ENCODE measurements at places on chromosomes 1 and 21.

DNA sequence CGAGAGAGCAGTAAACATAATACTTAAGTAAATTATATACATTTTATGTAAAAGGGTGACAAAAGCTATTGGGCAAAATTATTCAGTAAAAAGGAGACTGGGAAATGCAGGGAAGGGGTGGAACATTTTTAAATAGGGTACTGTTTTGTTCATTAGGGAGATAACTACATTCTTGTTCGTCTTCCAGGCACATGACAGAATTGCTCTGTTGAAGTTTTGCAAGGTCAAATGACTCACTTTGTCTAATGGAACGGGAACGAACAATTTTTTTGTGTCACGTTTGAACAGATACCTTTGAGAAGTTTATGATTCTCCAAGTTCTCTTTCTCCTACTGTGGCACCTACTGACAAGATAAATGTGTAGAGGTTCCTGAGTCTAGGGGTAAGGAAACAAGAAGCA is 382.3 kb upstream of the ZRANB2 start:
- DNase-seq: no peak

DNA sequence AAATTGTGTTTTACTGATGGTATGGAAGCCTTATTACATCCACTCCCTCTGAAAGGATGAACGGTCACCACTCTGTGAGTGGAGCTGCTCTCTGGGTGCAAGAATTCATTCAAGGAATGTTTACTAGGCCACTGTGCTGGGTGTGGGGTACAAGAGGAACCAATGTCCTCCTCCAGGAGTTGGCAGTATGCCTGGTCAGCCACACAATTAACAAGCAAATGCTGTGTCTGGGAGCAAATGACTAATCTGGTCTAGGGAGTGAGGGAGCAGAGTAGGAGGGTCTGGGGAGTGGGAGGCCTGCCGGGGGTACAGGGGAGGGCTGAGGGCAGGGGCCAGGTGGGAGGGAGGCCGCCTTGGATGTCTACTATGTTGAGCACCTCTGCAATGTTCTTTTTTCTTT is 27.2 kb upstream of the TDRD10 start:
- no peak for DNase-seq

DNA sequence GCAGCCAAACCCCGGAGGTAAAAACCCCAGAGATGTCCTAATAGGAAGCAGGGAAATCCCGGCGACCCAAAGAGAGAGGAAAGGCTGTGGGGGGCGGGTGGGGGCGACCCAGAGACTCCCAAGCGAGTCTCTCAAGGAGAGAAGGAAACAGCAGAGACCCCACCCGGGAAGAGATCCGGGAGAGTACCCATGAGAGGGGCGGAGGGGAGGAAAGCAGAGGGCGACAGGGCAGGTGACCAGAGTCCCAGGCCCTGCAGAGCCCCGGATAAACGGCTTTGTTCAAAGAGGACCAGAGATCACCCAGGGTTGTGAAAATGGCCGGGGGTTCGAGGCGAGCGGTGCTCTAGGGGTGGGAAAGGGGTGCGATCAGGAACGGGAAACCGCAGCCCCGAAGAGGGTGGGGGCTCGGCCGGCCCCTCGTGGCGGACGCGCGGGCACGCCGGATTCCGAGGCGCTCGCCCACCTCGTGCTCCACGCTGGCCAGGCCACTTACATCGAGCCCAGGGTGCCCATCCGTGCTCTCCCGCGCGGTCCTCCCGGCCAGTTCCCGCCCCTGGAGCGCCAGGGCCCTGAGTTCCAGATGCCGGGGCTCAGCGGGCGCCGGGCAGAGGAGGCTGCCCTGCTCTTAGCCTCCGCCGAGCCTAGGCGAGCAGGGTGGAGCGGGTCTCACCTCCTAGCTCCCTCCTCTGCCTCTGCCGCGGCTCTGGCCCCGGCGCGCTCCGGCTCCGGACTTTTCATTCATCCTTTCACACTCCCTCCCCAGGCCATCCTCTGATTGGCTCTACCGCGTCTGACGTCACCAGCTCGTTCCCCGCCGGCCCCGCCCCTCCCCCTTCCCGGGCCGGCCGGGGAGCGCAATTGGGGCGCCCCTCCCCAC is 52.3 kb downstream of the RHBG start:
- DNase-seq: peak; percentile 79

DNA sequence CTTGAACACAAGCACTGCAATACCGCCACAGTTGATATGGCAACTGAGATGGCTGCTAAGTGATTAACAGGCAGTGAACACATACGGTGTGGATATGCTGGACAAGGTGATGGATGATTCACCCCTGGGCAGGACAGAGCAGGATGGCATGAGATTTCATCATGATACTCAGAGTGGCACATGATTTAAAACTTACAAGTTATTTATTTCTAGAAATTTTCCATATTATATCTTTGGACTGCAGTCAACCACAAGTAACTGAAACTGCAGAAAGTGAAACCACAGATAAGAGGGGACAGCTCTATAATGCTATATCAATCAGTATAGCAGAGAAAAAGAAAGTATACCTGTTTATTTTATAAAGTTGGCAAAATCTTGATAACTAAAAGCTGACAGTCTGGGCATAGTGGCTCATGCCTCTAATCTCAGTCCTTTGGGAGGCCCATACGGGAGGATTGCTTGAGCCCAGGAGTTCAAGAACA is 47.9 kb downstream of the PHACTR4 start:
- DNase-seq: no peak

GRCh38 chr1:94535879-94536278 is 5.7 kb downstream of the F3 start:
- DNase-seq: no peak

DNA sequence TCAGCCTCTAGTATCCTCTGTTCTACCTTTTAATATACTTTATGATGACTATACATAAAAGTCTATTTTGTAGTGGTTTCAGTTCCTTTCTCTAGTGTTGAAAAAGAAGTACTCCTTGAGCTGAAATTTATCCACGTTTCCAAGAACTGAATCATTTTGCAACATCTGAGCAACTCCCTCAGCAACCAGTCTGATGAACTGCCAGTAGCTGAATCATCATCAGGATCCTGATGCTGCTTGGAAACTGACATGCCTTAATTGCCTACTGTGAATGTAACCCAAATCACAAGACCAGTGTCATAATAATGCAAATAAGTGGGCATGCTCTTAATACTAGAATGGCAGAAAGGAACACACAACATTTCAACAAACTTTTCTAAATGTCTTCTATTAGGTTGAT is 103.3 kb downstream of the CYYR1 start:
- no peak for DNase-seq

GRCh38 chr1:1678581-1679380 is 13.8 kb downstream of the SLC35E2B start:
- DNase-seq: no peak

DNA sequence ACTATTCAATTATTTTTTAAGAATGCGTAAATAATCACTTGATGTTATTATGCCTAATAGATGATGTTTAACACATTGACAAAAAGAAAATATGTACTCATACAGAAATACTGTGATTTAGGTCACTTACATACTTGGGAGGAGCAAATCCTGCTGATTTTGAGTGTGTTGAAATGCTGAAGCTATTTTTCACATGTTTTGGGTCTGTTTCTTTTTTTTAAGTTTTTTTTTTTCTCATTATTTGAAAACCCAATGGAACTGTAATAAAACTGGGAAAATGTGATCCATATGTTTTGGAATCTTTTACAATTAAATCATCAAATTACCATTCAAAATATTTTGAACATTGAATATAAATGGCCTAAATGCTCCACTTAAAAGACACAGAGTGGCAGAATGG is 366.2 kb upstream of the ADAMTS5 start:
- no peak for DNase-seq

GRCh38 chr1:189606795-189607476 is 870.7 kb downstream of the BRINP3 start:
- DNase-seq: no peak

- DNase-seq: no peak
These were observed 199.7 kb upstream of the TMPRSS15 start for GRCh38 chr21:18603261-18603660.

DNA sequence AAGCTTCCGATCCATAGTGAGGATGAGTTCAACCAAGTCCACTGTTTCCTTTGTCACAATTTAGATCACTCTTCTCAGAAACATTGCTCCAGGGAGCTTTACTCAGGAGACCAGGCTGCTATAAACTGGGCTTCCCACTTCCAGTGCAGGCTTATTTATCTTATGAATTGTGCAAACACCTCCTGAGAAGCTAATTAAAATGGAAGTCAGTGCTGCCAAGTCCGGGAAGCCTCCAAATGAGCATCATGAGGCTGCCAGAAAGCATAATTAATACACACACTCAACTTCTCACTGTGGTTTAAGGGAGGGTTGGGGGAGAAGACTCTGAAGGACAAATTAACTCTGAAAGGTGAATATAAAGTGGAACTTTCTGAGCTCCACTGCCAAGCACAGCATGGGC is 145.0 kb upstream of the SGIP1 start:
- DNase-seq: no peak
